ENCODE measurements at places on chromosomes 2 and 18. TPM values are rescaled to one million over a fixed set of nuclear protein-coding genes. Genes with fewer than 3 reads are reported as not detected.

The FAP gene
- total RNA-seq = 102 TPM

DNA sequence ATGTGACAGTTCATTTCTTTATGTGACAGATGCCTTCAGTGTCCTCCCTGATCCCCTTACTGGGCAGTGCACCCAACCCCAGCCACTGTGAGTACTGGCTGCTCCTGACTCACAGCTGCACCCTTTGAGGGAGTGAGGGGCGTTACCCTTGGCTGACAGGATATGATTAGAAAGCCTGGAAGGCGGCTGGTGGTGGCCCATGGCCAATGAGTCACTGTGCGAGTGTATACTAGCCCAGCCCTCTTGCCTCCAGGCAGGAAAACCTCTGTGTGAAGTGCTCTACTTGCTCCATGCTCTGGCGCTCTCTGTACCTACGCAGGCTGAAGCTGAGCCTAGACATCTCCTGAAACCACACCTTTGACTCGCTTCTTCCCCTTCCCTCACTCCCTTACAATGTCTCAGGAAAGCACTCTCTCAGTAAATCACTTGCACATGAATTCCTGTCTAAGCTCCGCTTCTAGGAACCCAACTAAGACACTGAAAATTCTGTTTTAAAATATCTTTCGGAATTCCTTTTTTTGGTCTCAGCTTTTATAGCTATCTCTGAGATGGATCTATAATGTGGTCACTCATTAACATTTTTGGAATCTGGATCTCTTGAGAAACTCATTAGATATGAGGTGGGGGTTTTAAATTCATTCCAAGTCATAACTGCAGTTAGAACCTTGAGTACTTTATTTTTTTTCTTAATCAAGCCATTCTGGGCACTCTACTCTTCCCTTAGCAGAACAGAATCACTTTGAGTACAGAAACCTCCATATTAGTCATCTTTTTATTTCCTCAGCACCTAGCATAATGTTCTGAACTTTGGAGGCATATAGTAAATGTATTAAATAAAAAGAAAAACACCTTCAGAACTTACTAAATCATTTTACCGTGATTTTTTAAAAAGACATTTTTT lies 25.3 kb upstream of the STAM2 start:
- peak; percentile 90 for DNase-seq

The ALKAL2 gene
- total RNA-seq = not detected

The ADRA2B gene
- total RNA-seq = not detected
